ENCODE measurements at places on chromosomes 16 and 17.
A peak's percentile ranks its signal among the peaks of the same experiment; 100 is the strongest.

- peak; percentile 31 for DNase-seq
Observed at GRCh38 chr17:80005360-80006338, 30.0 kb downstream of the TBC1D16 start.

DNA sequence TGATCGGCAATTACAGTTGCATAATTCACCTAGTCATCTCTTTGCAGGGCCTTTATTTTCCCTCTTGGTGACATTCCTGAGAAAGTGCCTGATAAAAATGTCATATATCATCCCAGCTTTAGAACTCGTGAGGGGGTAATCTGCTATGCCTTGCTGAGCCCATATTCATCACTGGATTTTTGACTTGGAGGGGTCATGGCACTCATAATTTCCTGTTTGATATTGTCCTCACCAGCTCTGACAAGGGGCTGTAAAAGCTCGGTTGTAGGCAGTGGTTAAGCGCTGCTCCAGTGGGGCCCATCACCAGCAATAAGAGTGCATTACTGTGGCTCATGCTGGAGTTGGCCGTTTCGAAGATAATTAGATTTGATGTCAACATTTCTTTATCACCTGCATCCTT is 227.3 kb downstream of the IRX3 start:
- no peak for DNase-seq

DNA sequence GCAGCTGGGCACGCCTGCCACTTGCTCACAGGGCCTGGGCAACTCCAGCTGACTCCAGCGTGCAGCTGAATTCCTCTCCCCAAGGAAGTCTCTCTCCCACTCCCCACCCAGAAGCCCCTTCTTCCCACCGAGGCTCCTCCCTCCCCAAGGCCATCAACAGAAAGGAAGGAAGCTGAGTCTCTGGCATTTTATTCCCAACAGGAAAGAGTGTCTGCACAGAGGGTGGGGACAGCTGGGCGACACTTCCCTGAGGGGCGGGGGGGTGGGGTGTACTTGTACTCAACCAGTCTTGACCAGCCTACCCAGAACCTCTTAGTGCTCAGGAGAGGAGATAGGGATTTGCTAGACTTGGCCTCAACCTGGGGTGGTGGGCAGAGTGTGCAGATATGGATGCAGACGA is at the start of gene EXOC3L1:
TSS of gene EXOC3L1 (minus strand) at position 96 of the 400 bp plus-strand sequence. CDS start 460 bp downstream, outside the sequence.
- DNase-seq: no peak

DNA sequence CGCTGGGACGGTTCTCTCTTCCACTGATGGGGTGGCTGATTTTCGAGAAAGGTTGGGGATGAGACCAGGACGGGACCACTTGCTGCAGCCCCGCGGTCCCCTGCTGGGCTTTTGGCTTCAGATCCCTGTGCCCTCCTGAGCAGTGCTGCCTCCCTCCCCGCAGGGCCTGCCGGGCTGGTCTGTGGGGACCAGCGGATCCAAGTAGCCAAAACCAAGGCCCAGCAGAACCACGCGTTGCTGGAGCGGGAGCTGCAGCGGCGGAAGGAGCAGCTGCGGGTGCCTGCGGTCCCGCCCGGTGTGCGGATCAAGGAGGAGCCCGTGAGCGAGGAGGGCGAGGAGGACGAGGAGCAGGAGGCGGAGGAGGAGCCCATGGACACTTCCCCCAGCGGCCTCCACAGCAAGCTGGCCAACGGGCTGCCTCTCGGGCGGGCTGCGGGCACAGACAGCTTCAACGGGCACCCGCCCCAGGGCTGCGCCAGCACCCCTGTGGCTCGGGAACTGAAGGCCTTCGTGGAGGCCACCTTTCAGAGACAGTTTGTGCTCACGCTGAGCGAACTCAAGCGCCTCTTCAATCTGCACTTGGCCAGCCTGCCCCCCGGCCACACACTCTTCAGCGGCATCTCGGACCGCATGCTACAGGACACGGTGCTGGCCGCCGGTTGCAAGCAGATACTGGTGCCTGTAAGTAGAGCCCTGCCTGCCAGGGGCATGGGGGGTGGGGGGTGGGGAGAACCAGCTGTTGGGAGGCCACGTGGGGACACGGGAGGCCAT is 28.6 kb downstream of the POLR3E start:
- DNase-seq: no peak

- no peak for DNase-seq
Observed at GRCh38 chr16:22141767-22142166, 20.5 kb upstream of the SDR42E2 start.

DNA sequence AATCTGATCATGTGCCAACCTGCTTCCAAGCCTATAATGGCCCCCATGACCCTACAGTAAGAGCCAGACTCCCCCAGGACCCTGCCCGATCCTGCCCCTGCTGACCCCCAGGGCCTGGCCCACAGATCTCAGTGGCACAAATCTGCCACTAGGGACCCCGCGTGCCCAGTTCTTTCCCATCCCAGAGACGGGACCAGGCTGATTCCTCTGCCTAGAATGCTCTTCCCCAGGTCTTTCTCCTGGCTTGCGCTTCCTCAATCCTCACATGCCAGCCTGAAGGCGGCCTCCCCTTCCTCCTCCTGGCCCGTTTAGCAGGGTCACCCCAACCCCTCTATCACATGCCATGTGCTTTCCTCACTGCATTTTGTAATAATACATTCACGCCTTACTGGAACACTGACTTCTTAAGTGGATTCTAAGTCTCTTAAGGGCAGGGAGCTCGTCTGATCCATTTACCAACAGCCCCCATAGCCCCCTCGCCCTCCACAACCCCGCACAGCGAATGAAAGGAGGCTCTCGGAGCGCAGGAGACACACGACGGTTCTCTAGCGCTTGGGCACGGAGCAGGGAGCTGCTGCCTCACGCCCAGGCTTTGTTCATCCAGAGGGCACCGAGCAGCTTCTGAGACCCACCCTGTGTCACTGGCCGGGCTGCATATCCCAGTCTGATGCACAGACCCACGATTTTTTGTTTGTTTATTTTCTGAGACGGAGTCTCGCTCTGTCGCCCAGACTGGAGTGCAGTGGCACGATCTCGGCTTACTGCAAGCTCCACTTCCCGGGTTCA is 1.2 kb downstream of the TRIM65 start:
- no peak for DNase-seq

DNA sequence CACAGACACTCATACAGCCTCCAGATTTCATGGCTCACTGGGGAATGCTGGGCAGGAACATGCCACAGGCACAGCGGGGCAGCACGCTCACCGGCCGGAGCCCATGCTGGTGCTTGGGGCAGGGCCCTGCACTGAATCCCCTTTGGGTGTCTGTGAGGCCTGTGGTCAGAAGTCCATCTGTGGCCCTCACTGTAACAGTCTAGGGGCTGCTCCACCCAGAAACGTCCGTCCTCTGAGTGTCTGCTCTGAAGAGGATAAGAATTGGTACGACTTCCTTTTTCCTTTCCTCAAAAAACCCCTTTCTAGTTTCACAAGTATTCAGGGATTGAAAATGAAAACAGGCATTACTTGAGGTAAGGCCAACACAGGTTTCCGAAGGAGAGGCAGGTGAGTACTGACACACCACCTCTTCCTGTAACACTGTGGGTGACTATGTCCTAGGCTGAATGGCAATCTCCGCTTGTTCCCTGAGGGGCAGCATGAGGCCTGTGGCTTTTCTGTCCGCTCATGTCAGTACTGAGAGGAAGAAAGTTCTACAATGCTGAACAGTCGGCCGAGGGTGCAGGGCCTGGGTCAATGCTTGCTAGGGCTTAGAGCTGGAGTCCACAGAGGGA is 42.5 kb downstream of the TMEM11 start:
- no peak for DNase-seq

GRCh38 chr17:75103601-75104554 is 5.9 kb upstream of the ARMC7 start:
- DNase-seq: no peak

- DNase-seq: no peak
Observed at GRCh38 chr16:84324434-84325262, 30.0 kb downstream of the WFDC1 start.

GRCh38 chr17:28524476-28525424 is 18.6 kb downstream of the FOXN1 start:
- no peak for DNase-seq

- no peak for DNase-seq
Observed at GRCh38 chr16:20049831-20050230, 23.9 kb downstream of the GPR139 start.

GRCh38 chr16:85845266-85845665 is 45.8 kb downstream of the COX4I1 start:
- DNase-seq: no peak

- DNase-seq: no peak
Observed at GRCh38 chr16:2462031-2462866, 2.3 kb downstream of the TEDC2 start.

GRCh38 chr17:42221886-42222745 is 27.8 kb upstream of the GHDC start:
- DNase-seq: peak; percentile 32

GRCh38 chr17:50149417-50150353 is 792 bp downstream of the PPP1R9B start:
- no peak for DNase-seq

- DNase-seq: no peak
Observed at GRCh38 chr17:10737168-10737622, 7.4 kb upstream of the TMEM220 start.

DNA sequence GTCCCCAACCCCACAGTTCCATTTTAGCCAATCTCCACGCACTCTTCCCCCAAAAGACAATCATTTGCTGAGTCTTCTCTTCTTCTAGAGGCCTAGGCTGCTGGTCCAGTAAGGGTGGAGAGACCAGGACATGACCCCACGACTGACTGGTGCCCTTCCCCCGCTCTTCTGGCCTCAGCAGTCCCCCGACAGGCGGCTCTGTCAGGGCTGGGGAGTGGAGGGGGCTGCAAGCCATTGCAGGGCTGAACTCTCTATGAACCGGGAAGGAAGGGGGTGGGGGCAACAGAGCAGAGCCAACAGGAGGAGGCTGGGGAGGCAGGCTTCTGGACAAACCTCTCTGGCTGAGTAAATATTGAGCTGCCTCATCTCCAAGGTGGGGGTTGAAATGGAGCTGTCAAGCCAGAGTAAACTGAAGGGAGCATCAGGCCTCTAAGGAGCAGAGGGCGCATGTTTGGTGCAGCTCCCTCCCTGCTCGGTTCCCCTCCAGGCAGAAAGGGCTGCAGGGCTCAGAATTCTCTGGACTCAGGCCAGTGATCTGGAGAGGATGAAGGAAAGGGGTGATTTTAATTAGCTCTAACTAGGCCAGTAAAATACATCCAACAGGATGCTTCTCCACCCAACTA is 8.7 kb downstream of the HOXB1 start:
- no peak for DNase-seq

GRCh38 chr17:66849851-66850580 is 15.1 kb downstream of the CACNG5 start:
- no peak for DNase-seq

DNA sequence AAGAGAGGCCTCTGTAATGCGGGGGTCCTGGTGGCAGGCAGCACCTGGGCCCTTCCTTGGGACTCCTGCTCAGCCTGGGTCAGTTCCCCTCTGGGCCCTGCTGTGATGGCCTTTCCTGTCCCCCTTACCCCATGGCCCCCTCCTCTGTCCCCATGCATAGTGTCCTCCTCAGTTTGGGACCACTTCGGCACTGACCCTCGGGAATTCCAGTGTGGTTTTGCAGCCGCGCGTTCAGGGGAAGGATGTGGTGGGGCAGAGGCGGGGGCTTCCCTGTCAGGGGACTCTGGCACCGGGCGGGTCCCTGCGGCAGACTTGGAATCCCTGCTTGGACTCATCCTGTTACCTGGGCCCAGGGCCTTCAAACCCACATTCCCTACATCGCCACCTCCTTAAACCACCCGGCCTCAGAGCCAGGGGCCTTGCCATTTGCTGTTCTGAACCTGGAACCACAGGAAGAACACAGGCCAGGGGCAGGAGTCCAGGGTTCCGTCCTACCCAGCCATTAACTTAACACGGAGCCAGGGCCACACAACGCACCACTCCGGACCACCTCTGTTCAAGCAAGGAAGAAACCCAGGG is 31.4 kb upstream of the EIF1 start:
- DNase-seq: no peak

GRCh38 chr16:67518676-67519075 is 10.0 kb upstream of the RIPOR1 start:
- DNase-seq: no peak

DNA sequence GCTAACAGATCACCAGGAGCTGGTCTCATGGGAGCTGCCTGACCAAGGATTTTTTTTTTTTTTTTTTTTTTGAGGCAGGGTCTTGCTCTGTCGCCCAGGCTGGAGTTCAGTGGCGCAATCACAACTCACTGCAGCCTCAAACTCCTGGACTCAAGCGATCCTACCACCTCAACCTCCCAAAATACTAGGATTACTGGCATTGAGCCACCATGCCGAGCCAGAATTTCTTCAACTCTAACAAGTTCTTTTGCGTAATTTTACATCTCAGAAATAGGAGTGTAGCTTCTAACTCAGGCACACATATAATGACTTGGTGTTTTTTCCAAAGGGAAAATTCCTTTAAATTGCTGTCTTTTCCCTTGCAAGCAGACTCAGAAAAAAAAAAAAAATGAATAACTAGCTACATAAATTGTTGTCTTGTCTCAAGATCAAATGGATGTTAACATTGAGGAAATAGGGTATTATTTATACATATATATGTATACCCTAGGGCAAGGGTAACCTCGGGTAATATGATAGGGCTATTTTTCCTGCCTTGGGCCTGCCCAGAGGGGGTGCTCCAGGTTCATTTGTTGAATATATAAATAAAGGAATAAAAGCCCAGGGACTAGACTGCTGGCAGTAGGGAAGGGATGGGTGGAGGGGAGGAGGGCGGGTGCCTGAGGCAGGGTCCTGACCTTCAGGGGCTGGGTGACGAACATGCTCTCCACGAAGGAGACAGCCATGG is 42.8 kb upstream of the GCSH start:
- DNase-seq: no peak

DNA sequence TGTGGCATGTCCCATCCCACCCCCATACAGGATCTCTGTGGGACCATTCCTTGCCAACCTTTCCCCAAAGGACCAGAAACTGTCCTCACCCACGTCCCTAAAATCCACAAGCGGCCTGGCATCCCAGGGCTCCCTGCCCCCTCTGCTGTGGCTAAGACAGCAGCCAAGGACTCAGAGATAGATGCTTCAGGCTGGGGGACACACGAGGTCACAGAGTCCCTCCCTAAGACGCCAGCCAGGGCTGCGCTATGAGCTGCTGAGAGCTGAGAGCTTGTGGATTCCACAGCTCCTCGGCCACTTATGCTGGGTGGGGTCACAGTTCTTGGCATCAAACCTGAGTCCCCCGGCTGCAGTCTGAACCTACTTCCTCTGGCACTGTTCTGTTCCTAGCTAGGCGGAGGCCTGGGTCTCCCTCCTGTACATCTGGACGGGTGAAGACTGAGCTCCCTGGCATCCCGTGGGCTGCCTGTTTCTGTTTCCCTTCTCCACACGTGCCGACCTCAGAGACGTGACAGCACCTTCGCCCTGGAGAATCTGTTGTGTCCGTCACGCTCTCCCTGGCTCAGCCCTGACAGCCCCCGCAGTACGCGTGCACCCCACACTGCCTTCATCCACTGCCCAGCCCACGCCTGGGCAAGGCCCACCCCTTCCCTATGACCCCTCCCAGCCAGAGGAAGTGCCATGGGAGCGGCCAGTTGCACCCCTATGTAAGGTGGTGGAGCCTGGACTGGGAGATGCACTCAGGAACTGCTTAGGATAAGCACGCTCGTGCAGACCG is 61.2 kb downstream of the ENGASE start:
- DNase-seq: no peak

- no peak for DNase-seq
Observed at GRCh38 chr16:24896439-24896838, 50.7 kb downstream of the SLC5A11 start.

- no peak for DNase-seq
Observed at GRCh38 chr17:79798299-79799173, 1.7 kb upstream of the CBX8 start.

GRCh38 chr16:3059723-3060242 is 5.7 kb upstream of the IL32 start:
- no peak for DNase-seq

All from stimulated activated CD4-positive, alpha-beta T cell treated with anti-CD3 and anti-CD28 coated beads, TNF-alpha, amount 100 ng/mL, for 4 hours (primary cell).